ENCODE measurements at places on chromosomes 3 and 15.

DNA sequence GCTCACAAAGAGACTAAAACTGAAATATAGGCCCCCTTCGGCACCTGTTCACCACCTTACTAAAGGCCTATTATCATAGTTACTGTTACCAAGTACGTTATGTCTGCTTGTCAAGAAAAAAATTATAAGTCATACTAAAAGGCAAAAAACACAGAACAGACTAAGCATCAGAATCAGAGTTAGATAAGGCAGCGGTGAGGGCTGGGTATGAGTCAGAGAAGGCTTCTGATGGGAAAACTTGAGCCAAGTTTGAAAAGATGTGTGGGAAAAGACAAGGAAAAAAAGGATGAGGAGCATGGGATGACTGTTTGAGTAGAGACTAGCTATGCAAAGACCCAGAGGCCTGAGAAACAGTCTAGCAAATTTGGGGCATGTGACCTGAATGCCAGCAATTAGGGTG lies 387.2 kb upstream of the SGO1 start:
- no peak for DNase-seq

DNA sequence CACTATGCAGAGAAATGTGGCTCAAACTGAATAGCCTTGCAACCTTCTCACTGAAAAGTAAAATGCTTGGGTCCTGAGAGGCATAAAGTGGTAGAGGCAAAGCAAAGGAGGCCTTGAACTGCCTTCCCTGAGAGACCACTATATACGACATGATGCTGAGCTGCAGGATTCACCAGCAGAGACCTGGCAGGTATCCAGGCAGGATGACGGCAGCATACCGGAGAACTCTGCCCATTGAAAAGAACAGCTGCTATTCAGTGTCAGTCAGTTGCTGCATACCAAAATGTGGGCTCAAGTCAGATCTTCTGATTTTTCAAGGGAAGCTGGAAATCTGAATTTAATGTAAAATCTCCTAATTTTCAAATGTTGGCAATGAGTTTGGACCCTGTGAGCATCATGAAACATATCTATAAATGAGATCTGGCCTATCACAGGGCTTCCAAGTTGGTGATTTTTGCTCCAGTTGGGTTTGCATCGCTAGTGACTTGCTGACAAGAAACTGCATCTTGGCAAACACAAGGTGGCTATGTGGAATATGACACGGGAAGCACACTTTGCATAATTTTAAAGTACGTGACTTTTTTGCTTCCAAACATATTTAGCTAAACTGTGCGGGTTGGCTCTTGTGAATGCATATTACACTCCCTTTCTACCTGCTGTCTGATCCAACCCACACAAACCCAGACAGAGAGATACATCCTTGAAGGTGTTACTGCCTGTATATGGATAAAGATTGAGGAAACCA lies 529.0 kb downstream of the AGBL1 start:
- DNase-seq, result no peak

DNA sequence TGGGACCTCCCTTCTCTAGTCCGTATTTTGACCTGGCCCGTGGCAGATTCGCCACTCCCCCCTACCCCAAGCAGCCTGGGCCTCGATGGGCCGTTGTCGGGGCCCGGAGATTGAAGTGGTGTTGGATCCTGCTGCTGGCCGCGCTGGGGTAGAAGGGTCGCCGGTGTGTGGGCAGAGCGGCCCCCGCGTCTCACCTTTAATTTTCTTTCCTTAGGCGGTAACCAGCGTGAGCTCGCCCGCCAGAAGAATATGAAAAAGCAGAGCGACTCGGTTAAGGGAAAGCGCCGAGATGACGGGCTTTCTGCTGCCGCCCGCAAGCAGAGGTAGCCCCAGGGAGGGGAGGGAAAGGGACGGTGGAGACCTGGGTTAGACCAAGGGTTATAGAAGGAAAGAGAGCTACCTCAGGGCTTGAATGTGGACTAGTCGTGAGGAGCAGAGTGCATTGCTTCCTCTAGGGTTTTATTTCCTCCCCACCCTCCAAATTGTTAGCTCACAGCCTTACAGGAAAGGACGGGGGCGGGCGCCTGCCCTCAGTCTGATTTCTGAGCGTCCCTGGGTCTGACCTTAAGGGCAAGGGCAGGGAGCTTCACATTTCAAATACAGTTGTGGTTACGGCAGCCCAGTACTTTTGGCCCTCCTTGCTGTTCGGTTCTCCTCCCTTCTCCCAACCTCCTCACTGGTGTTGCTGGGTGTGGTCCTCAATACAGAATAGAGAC lies 799 bp downstream of the SERF2 start:
- no peak for DNase-seq

- DNase-seq, result no peak
Observed at GRCh38 chr3:57555306-57555705, 768 bp upstream of the PDE12 start.

- DNase-seq, result no peak
Observed at GRCh38 chr3:182521339-182521738, 272.0 kb upstream of the ATP11B start.

- no peak for DNase-seq
Observed at GRCh38 chr15:77012868-77013267, 17.9 kb downstream of the PSTPIP1 start.

GRCh38 chr3:179730506-179730905 lies 77.7 kb downstream of the USP13 start:
- DNase-seq, result no peak

DNA sequence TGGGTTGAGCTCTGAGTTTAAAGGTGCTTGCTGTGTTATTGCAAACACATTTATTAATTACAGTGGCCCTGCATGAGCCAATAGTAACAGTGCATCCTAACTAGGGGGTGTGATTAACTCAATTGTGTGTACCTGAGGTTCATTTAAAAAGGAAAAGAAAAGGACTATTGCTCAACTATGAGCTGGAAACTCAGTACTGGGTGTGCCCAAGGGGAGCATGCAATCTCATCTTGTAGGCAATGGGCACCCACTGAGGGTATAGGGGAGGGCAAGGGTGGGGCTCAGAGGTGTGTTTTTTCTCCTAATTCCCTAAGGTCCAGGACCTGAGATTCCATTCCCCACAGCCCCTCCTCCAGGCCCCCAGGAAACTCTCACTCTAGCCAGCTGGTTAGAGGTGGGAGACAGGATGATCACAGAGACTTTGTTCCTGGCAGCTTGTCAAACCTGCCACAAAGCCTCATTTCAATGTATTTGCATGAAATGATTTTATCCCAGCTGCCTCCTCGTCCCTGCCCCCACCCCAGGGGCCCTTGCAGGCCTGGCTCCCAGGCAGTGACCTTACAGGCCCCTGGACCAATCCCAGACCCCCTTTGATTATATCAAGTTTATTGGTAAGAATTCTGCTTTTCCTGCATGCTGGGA lies 220.7 kb downstream of the TBC1D2B start:
- no peak for DNase-seq

DNA sequence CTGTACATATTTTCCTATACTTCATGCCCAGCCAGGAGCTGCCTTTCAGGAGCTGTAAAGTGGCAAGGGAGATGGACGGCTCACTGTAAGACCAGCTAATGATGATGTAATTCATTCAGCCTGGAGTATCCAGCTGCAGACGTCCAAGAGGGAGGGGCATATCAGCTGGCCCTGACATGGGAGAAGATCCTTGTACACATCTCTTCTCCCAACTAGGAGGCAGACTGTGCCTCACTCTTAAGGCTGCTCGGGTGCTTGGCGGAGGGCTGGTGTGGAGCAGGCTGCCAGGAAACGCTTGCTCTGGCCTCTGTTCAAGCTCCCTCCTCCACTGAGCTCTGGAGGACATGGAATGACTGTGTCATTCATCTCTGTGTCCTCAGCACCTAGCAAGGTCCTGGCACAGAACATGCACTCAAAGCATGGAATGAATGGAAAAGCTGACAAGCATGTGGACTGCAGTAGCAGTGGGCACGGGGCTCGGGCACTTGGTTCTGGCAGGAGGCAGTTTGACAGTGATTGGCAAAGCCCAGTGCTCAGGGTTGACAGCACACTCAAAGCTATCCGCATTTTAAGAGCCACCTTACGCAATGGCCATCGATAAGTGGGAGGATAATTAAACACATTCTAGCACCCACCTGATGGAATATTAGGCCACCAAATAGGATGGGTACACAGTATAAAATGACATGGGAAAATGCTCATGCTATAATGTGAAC lies 72.4 kb downstream of the TBC1D2B start:
- no peak for DNase-seq

DNA sequence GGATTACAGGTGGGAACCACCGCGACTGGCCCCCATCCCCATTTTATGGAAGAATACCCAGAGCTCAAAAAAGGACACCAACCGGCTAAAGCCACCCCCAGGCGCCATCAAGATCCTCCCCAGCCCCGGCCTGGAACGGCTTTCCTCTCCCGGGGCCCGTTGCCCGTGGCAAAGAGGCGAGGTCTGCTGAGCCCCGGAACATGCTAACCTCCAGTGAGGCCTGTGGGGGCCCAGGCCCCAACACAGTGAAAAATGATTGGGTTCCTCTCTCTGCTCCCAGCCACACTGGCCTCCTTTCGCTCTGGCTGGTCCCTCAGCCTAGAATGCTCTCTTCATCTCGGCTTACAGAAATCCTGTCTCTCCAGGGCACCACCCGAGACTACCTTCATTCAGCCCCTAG lies 46.5 kb upstream of the SMAD6 start:
- no peak for DNase-seq

- no peak for DNase-seq
Observed at GRCh38 chr15:69601711-69602504, 149.3 kb downstream of the RPLP1 start.
